ENCODE measurements at places on chromosomes 2 and 18. TPM values are rescaled to one million over a fixed set of nuclear protein-coding genes. Genes with fewer than 3 reads are reported as not detected.

GRCh38 chr2:64447317-64448040, 6.5 kb upstream of the LGALSL start:
- DNase-seq: no peak

- no peak for DNase-seq
These were observed 10.7 kb downstream of the RAMP1 start for GRCh38 chr2:237870126-237870525.

Gene HK2
- 423 TPM for total RNA-seq

Gene GRB14
- total RNA-seq: 1.2 TPM

Gene SYT4
- 0.46 TPM for total RNA-seq

Gene GALNT14
- total RNA-seq: not detected

Gene PASK
- 14.8 TPM for total RNA-seq

DNA sequence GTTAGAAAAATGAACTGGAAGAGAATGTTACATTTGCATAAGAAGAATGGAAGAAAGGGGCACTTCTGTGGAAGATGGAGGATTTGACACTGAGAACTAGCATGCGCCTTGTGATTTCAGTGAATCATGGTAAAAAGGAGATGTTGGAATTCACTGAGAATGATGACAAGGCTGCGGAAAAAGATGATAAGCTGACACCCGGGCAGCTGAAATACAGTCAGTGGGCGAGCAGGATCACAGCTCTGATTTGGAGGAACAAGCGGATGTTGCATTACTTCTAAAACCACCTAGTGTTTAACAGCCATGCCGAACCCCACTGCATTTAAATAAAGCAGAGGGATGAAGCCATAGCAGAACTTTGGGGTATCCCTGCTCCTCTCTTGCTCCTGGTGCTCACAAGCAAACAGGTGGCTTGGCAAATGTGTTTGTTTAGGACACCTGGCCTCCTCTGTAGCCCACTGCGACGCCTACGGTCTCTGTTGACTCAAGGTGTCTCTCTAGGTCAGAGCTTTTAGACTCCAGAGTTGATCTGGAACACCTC, 134.9 kb downstream of the NDUFA10 start:
- no peak for DNase-seq

Gene HNMT
- total RNA-seq: 74.0 TPM

GRCh38 chr18:46268671-46269070, 164.5 kb downstream of the HAUS1 start:
- DNase-seq: peak; percentile 33

- DNase-seq: no peak
These were observed 68.4 kb upstream of the BCL11A start for GRCh38 chr2:60621688-60622429.

DNA sequence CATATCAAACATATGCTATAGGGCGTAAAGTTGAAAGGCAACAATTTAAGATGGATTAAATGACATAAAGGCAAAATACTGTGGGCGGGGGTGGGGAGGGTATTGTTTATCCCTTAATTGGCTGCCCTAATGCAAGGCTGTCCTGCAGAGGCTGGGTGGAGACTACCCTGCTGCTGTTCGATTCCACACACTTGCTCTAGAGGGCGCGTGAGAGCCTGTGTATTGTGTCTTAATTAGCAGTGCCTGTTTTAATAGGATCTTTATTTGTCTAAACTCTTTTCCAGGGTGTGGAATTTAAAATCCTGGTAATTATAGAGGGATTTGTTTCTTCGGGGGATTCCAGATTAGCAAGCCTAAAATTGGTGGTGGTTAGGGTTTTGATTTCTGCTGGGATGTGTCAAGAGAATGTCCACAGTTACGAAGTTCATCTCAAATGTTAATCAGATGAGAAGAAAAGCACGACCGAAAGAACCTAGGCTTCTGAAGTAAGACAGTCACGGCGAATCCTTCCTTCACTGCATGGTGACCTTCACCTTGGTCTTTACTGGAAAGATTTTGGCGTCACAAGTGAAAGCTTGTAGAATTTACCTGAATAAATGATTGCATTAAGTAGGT, 103.5 kb upstream of the MAP3K20 start:
- DNase-seq: no peak

Gene CD302
- 18.3 TPM for total RNA-seq

DNA sequence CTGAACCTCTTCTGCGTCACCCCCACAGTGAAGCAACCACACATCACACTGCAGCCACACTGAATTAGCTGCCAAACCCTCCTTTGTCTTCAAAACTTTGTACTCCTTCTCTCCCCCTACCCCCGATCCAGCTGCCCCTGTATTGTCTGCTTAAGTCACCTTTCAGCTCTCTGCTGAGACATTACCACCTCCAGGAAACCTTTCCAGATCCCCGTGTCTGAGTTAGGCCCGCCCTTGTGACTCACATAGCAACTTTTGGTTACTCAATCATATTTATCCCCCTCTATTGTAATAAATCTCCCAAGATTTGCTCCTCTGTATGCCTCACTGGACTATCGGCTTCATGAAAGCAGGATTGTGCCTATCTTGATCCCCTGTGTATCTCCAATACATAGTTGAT, 82.8 kb upstream of the CDCA7 start:
- no peak for DNase-seq

Data from left colon (tissue), 2 donors.